ENCODE measurements at places on chromosomes 7 and 10. TPM values are rescaled to one million over a fixed set of nuclear protein-coding genes. Genes with fewer than 3 reads are reported as not detected.

DNA sequence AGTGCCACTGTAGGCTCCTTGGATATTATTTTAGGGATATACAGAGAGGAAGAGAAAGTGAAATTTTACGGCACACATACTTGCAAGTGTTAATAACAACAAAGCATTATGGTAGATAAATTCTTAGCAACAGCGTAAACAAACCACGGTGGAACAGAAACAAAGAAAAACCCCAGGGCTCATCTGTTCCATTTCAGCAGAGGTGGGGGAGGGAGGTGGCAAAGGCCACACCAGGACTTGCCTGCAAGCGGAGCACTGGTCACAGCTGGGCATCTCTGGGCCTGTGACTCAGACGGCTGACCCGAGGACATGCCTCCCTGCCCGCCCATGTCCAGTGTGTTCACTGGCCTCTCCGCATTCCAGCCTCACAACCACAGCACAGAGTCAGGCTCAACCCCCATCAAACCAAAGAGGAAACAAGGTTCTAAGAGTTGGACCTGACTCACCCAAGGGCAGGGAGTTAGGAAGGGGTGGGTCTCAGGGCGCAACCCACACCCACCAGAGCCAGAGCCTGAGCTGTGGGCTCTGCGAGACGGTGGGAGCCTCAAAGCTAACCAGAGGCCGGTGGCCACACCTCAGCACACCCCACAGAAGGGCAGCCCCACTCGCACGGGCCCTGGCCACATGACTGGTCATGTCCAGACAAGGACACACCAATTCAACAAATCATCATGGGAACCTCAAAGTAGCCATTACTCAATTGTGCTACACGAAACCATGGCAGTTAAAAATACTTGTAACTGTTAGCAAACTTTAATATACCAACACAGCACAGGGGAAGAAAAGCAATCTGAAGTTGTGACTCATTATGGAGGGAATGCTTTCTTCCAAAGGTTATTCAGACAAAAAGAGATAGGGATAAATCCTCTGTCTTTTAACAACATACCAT, 10.7 kb downstream of the ESYT2 start:
- no peaks in the 10 kb centered on the region for H3K36me3 ChIP-seq
- peak overlapping the region; percentile 88 for H3K27ac ChIP-seq
- H3K4me1 ChIP-seq, result peaks cover 32% of the 10 kb centered on the region
- H3K27me3 ChIP-seq, result no peaks in the 10 kb centered on the region
- peak overlapping the region; percentile 5 for H3K4me3 ChIP-seq

- H3K4me1 ChIP-seq, result no peaks in the 10 kb centered on the region
- H3K4me3 ChIP-seq, result no peak overlapping the region
- H3K27ac ChIP-seq, result no peak overlapping the region
- H3K27me3 ChIP-seq, result peaks cover 5% of the 10 kb centered on the region
Observed at GRCh38 chr10:26571655-26572054, 125.8 kb upstream of the PDSS1 start.

The FEZF1 gene
- polyA plus RNA-seq, result not detected

DNA sequence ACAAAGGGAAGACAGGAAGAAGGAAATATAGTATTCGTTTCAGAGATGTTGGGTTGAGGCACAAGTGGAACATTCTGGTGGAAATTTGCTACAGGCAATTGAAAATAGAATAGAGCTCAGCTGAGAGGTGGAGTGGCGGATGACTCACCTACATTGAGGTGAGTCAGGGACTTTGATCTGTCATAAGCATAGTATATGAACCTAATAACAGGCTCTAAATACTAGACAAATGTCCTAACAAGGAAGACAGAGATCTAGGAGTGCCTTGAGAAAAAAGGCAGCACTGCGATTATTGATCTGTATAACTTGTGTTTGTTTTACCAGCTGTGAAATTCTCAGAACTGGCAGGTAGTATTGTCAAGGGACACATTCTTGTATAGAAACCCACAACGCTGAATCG, 907 bp upstream of the IFRD1 start:
- no peaks in the 10 kb centered on the region for H3K27me3 ChIP-seq
- peak overlapping the region; percentile 96 for H3K27ac ChIP-seq
- peak; percentile 94 for DNase-seq

DNA sequence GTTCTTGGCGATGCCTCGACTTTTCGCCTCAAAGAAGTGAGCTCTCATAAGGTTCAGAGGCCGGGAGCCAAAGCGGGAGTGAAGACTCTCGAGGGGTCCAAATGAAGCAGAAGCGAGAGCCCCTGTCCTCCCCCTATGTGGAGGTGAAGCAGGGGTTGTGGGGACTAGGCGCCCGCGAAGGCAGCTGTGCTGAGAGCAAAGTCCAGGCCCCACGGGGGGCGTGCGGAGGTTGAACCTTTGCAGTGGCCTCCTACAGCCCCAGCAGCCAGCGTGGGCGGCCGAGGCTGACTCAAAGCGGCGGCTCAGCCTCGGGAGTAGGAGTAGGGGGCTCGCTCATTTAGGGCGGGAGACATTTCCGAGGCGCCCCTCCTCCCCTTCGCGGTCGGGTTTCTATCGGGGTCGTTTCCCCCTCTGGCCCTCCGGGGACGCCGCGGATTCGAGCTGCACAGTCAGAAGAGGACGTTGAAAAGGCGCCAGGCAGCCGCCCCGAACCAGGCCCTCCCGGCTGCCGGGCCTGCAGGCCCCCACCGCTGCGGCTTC, 553 bp upstream of the ADD3 start:
- peaks cover 21% of the 10 kb centered on the region for H3K4me1 ChIP-seq
- DNase-seq, result peak; percentile 83
- peak overlapping the region; percentile 84 for H3K4me3 ChIP-seq
- H3K36me3 ChIP-seq, result no peaks in the 10 kb centered on the region

Measured in large intestine (tissue), 12 donors.